ENCODE measurements at places on chromosomes 5 and 9. TPM values are rescaled to one million over a fixed set of nuclear protein-coding genes. Genes with fewer than 3 reads are reported as not detected.

DNA sequence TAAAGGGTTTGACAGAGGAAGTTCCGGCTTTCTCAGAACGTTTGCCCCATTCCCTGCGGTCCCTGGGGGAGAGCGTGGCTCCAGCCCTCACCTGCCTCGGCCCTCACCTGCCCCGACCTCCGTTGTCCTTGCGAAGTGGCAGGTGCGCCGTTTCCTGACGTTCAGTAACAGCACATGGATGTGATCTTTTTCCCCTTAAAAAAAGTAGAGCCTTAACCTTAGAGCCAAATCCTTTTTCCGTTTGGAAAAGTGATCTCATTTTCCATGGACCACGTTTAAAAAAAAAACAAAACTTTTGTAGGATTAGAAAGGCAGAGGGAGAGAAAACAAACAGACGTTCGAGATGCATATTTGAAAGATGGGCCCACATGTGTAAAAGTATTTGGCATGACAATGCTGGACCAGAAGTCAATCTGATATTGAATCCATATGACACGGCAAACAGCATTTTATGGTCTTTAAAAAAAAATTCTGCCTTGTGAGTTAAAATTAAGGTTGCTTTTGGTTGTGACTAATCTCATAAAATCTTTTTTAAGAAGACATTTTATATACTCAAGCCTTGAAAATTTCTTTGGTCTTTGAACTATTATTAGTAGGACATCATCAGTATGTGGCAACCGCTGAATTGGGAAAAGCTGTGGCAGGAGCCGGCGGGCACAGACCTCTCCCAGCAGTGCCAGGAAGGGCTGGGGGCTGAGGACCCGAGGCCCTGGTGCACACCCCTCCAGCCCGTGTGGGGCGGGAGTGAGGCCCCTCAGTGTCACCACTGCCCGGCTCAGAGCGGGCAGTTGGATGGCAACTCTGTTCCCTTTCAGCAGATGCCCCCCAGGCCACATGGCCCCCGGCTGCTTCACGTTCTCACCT is 42.5 kb upstream of the EXOC3 start:
- peak; percentile 33 for DNase-seq

The C5orf63 gene
- polyA plus RNA-seq = 1.2 TPM

GRCh38 chr9:113623851-113624485 is 160.4 kb downstream of the RGS3 start:
- DNase-seq = no peak

DNA sequence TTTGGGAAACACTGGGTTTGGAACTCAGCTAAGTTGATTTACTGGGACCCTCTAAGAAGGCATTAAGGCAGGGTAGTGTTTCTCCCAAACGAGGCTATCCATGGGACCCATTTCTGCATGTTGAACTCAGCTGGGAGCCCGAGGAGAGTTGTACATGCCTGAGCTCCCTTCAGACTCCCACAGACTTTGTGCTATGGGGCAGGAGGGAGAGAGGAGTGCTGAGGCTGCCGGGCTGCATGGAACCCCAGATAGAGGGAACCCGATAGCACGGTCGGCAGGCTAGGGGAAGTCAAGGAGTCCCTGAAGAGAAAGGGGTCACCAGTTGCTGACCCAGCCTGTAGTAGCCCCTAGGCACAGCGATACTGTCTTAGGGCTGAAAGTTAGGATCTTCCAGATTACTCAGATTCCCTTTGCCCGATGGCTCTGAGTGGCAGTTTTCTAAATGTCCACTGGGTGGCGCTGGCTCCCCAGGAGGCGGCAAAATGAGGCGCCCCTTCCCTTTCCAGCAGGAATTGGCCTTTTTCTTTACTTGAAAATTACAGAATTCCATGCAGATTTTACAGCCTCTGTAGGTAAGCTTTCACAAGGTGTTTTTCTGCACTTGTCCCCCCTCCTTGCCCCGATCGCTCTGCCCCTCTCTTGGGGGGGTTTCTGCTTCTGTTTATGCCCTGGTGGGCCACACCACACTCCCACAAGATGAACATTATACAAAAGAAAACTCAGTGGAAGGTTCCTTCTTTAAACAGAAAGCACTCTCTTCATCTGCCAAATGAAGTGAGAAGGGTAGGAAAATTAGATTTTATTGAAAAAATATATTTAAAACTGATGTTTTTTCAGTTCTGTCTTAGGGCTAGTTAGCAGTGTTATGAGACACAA is 17.8 kb downstream of the NANS start:
- no peak for DNase-seq

The DOCK8 gene
- 5.2 TPM for polyA plus RNA-seq

DNA sequence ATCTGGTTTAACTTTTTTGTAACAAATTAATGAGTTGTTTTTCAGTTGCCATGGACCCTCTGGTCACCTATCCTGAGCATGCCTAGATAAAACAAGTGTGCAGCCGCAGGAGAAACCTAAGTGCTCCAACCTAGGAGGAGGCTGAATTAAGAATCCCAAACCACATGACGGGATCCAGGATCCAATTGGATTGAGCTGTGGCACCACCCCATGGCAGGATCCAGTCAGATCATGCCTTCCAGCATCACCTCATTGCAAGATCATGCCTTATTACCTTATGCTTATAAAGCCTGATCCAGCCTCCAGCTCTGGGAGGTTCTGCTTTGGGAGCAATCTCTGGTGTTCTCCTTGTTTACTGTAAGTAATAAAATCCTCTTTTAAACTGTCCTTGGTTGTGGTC is 662.0 kb downstream of the TLR4 start:
- DNase-seq = no peak

The ENHO gene
- 1.8 TPM for polyA plus RNA-seq

DNA sequence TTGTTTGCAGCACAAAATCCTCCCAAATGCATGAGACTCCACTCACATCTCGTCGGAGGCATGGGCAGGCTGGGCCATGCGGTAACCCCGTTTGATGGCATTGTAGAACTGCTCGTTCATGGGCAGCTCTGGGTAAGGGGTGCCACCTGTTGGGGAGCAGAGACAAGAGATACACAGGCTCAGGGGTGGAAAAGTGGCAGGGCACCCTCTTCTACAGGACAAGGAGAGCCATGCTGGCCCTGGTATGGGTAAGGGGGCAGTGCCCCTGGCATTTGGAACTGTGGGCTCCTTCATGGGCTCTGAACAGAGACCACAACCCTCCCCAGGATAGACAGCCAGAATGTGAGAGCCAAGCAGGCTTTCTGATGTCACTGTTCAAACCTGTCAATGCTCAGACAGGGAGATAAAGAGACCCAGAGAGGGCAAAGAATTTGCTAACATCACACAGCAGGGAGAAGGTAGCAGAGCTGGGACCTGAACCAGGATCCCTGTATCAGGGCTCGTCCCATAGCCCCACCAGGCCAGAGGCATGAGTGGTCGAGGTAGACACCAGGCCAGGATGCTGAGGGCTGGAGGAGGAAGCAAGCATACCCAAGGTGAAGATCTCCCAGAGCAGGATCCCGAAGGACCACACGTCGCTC is 33.2 kb upstream of the CSF1R start:
- DNase-seq = no peak

- DNase-seq = no peak
Measured at GRCh38 chr5:149775785-149776184, 45.7 kb downstream of the PPARGC1B start.

DNA sequence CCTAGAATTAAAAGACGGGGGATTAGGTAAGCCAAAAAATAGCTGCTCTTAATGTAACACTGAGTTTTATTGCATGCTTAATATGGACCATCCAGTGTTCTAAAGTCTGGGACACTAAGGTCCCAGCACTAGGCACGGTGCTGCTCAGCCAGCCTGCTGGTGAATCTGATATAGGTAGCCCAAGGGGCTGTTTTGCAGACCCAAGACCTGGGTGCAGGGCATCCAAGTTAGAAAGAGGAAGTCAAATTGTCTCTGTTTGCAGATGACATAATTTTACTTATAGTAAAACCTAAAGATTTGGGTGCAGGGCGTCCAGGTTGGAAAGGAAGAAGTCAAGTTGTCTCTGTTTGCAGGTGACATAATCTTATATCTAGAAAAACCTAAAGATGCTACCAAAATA is 17.8 kb downstream of the IFNA5 start:
- no peak for DNase-seq

GRCh38 chr5:168295574-168296201 is 4.2 kb downstream of the WWC1 start:
- no peak for DNase-seq

DNA sequence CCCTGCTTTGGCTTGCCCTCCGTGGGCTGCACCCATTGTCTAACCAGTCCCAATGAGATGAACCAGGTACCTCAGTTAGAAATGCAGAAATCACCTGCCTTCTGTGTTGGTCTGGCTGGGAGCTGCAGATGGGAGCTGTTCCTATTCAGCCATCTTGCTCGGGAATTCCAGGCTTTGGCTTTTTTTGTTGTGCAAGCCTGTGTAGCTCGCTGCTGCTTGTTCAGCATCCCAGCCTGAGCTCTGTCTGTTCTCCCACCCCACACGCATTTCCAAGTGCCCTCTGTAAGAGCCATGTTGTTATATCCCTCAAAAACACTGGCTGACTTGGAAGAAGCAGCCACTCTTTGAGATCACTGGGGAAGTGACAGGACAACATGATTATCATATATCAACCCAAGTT is 101.6 kb upstream of the DPYSL3 start:
- no peak for DNase-seq

DNA sequence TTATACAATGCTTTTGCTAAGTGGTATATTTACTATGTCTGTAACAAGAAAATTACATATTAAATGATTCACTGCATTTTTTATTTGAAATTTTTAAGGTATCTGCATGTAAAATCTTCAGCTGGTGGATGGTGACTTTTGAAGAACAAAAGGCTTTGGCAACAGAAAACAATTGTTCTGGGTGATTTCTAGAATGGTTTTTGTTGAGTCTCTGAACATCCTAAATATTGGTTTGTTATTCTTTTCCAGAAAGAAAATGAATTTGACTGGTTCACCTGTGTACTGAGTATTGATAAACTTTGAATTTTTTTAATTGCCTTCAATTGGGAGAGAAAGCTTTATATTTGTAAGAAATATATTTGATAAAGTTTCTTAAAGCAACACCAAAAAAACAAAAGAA is 35.2 kb downstream of the ERAP1 start:
- DNase-seq = no peak

The NOTCH1 gene
- polyA plus RNA-seq = 19.7 TPM

GRCh38 chr9:89462817-89463683 is 34.9 kb downstream of the SEMA4D start:
- DNase-seq = no peak

DNA sequence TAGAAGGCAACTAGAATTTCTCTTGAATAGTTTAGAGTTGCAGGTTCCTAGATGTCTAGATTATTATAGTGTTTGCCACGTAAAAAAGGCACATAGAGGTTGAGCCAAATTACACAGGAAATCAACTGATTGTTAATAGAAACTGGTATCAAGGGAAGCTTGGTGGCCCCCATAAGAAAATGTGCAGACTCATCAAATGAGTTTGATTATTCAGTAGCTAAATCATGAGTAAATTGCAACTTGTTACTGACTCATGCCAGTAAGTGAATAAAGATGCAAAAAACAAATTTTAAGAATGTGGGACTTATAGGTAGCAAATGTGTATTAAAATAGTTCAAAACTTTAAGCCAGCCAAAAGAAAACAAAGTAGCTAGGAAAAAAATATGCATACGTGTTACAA is 1078.9 kb upstream of the CDH9 start:
- DNase-seq = no peak

DNA sequence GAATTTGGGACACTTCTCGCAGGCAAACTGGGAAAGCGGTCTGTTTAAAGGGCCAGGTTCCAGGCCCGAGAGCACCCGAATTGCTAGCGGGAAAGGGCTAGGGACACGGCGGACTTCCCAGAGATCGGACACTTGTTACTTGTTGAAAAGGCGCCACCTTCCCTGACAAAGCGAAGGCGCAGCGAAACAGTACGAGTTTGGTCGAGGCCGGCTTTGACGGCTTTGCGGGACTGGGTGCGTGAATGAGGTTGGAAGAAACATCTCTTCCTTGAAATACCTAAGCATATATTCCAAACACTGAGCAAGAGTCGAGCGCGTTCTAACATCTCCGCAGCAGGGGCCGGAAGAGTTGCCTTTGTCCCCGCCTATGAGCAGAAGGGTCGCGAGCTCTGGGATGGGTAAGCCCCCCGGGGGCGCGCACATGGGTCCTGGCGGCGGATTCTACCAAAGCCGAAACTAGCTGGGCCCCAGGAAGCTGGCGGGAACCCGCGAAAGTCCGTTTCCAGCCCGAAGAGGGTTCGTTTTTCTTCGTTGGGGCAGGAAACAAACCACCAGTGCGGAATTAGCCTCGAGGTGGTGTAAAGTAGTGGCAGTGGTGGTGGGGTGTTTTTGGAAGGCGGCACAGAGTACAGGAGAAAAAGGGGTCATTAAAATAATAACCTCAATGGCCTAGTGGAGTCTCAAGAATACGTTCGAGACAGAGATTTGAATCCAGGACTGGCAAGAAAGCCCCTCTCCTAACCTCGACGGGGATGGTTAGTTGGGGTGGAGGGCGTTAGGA is 1.5 kb downstream of the GDNF start:
- DNase-seq = no peak

The INSL4 gene
- not detected for polyA plus RNA-seq

The ADAMTSL1 gene
- polyA plus RNA-seq = 3.2 TPM

- no peak for DNase-seq
Measured at GRCh38 chr5:113199122-113199905, 222.7 kb downstream of the DCP2 start.

GRCh38 chr9:93343663-93344062 is 107.8 kb upstream of the FAM120A start:
- DNase-seq = no peak

The SLCO6A1 gene
- polyA plus RNA-seq = not detected

- no peak for DNase-seq
Measured at GRCh38 chr5:90504743-90505142, 24.6 kb downstream of the LYSMD3 start.

The TMEM267 gene
- 10.6 TPM for polyA plus RNA-seq

DNA sequence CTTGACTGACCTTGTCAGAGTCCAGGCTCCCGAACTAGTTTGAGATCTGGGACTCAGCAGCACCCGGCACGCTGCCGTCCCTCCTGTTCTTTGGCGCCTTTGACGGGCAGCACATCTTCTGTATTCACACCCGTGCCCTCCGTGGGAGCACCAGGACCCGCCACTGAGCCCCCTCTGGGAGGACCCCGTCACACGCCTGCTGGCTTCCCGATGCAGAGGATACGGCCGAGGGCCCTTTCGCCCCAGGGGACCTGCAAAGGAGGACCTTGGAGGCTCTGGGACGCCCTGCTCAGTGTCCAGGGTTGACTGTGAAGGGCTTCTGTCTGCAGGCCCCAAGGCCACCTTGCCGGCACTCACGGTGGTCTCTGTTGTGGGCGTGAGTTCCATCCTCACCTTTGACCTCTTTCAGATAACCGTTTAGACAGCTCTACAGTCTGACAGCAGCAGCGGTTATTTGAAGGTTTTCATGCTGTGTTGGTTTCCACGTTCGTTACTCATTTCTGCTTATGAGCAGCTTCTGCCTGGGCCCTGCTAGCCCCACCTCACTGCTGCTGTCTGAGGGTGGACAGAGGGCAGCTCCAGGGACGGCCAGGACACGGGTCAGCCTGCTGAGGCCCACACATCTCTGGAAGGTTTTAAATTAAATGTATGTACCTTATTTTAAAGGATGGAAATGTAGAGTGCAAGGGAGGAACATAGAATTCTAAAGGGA is 12.6 kb upstream of the EXOC3 start:
- no peak for DNase-seq

GRCh38 chr9:133649194-133649593 is 13.0 kb downstream of the DBH start:
- DNase-seq = no peak

The PCDHA1 gene
- polyA plus RNA-seq = 0.03 TPM

- DNase-seq = no peak
Measured at GRCh38 chr5:133642153-133642722, 29.9 kb upstream of the FSTL4 start.

GRCh38 chr5:175689147-175689991 is 31.5 kb downstream of the HRH2 start:
- no peak for DNase-seq

Data from urinary bladder (tissue), 4 donors.